ENCODE measurements at places on chromosomes 12 and 14. TPM values are rescaled to one million over a fixed set of nuclear protein-coding genes. Genes with fewer than 3 reads are reported as not detected.

The TMEM121 gene
- 0.96 TPM for total RNA-seq

DNA sequence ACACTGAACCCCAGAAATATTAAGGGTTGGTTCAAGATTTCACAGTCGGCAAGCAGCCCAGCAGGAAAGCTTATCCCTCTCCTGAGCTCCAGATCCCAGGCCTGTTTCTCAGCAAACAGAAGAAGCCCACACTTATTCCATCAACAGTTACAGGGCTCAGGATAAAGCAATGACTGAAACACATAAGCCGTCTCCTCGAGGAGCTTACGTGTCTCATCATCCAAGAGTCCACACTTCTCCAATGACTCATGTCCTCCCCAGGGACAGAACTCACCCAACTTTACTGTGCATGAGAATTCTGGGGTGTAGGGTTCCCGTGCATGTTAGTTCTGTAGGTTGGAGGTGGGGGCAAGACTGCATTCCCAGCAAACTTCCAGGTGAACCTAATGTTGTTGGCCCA is 31.2 kb downstream of the GSC start:
- no peak for DNase-seq

DNA sequence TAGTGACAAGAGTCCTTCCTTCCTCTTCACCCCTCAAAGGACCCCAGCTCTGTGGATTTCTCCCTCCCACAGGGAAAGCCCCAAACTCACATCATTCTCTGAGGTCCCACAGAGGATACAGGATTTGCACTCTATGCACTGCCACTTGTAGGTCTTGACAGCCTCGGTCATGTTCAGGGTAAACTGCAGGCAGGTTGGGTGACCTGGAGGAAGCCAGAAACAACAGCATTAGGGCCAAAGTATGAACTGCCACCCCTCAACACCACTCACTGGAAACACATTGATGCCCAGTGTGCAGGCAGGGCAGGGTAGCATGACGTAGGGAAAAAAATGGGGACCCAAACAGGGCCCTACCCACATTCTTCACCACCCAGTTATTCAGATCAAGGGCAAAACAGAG is 264.4 kb downstream of the DPF3 start:
- DNase-seq, result no peak

GRCh38 chr12:15428632-15429031 is 106.3 kb downstream of the PTPRO start:
- DNase-seq, result no peak

- no peak for DNase-seq
Observed at GRCh38 chr14:54555651-54556050, 11.3 kb upstream of the SAMD4A start.

Measured in transverse colon (tissue), 4 donors.